ENCODE measurements at places on chromosomes 2 and 18.

DNA sequence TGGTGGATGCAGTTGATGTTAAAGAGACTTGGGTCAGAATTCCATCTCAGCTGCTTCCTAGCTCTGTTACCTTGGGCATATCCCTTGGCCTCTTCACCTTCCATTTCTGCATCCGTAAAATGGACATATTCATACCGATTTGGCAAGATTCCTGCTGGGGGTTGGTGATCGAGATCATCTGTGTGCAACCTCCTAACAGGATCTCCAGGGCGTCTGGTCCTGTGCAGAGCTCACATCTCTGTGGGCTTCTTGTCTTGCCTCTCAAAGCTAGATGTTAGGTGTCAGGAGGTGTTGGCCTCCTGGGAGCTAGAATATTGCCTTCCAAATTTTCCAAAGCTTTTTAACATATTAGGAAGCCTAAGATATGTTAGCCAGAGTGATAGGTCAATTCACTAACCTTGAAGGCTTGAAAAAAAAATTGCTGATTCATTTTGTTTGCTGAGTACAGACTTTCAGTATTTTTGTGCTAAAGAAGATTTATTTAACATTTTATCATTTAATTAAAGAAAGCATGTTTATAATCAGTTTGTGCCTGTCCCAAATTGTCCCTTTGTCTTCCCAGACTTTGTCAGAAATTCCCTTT is 69.7 kb upstream of the ZNF516 start:
- no peak for DNase-seq

GRCh38 chr2:206481056-206481455 is 37.7 kb downstream of the ADAM23 start:
- no peak for DNase-seq

DNA sequence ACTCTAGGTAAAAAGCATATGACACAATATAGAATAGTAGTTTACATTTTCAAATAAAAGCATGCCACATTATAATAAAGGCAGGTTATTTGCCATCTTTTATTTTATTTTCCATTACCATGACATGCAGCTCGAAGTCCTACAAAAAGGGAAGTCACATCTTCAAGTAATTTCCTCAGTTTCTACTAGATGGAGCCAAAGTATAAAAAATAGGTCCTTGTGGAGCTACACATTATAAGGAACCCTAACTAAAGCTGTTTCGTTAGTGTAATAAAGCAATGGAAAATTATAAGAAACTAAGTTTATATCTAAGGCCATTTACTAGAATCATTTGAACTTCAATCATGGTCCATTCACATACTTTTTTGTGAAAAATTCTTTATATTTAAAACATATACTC is 674.5 kb downstream of the KCNJ3 start:
- DNase-seq, result no peak

GRCh38 chr2:225466891-225467604 is 67.5 kb downstream of the NYAP2 start:
- DNase-seq, result no peak

DNA sequence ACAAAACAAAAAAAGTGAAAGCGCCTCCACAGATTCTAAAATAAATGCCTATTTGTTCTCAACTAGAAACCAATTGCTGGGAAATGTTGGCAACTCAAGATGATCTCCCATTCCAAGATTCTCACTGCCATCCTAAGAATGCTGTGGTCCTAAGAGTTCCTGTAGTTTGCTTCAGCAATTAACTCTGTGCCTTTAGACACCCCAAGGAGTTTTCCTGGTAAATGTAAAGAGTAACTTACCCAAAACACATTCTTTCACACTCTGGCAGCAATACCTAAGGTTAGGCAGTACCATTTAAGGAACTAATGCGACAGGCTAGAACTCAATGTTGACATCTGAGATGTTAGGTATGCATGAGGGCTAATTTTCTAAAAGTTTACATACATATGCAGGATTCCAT is 58.8 kb upstream of the TANK start:
- DNase-seq, result no peak

- DNase-seq, result no peak
Observed at GRCh38 chr2:223101340-223102039, 49.5 kb downstream of the KCNE4 start.

DNA sequence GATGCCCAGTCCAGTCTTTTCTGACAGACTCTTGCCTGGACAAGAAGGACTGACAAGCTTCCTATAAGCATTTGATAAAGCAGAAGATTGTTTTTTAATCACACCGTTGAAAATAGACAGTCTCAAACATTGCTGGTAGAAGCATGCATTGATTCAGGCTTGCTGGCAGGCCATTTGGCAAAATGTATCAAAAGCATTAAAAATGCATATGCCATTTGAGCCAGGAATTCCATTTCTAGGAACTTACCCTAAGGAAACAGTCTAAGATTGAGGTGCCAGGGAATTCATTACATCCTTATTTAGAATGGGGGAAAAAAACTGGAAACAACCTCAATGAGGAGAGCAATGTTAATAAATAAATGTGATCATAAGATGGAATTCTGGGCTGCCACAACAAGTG is 20.7 kb downstream of the LGALSL start:
- DNase-seq, result no peak

DNA sequence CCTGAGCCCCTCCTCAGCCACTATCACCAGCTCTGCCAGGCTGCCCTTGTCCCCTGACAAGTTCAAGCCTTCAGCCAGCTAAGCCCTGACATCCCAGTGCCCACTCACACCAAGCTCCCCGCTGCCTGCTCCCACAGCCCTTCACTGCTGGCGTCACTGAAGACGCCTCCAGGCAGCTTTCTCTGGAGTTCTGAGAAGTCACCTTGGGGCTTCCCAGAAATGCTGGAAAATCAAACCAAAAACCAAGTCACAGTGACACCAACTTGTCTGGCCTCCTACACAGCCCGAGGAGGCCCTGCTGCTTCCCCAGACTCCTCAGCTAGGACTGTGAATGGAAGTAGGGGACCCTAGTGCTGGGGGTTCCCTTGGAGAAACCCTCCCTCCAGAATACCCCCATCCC is 2.2 kb upstream of the TNS1 start:
- DNase-seq, result no peak

DNA sequence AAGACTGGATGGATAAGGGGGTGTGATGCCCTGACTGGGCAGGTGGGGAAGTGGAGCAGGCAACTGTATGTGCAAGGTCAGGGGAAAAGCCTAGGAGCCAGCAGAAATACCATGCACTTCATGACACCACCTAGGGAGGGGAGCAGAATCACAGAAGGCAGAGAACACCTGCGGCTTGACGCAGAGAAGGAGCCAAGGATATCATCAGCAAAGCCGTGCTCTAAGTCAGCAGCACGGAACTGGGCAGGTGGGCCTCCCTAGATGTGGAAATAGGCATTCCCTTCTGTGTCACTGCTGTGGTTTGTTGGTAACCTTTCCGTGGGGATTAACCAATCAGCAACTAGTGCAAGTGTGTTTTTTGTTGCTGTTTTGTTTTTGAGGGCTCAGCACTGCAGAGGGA is 41.3 kb downstream of the HDLBP start:
- no peak for DNase-seq

- no peak for DNase-seq
Observed at GRCh38 chr2:59887366-59887765, 666.1 kb downstream of the BCL11A start.

GRCh38 chr2:235537186-235537585 is 43.3 kb downstream of the AGAP1 start:
- DNase-seq, result no peak

DNA sequence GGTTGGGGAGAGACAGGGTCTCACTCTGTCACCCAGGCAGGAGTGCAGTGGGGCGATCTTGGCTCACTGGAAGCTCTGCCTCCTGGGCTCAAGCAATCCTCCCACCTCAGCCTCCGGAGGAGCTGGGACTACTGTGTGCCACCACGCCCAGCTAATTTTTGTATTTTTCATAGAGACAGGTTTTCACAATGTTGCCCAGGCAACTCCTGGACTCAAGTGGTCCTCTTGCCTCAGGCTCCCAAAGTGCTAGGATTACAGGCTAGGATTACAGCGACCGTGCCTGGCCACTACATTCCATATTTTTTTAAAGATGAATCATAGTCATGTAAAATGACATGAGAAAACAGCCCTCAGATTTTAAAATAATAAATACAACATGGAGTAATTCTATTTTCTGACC is 32.3 kb downstream of the CWC22 start:
- DNase-seq, result no peak

DNA sequence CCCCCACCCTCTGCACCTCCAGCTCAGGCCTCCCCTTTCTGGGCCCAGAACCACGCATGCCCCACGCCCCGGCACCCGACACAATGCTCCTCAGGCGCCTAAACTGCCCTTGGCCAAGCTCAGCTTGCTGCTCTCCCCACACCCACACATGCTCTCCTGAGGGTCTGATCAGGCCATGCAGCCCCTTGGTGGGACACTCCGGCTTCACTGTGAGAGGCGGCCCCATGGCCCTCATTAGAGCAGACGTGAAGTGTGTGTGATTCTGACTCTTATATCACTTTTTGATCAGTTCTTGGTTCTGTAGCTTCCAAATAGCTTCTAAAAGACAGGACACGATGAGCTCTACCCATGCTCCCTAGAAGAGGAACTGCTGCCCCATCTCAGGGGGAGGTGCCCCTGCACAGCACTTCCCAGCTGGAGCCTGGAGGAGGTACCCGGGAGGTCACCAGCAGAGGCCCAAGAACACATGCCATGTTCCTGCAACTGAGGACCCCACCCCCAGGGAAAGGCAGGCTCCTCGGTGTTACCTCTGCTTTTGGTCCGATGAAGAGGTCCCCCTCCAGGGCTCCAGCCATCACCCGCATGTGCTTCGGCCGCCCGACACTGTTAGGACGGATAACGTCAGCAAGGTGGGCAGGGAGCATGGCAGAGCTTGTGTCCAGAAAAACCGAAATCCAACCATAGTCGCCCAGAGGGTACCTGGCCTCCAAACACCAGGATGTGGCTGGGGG is 3.6 kb downstream of the ACTR1B start:
- no peak for DNase-seq

- no peak for DNase-seq
Observed at GRCh38 chr2:217709478-217710210, 293.2 kb downstream of the TNS1 start.

DNA sequence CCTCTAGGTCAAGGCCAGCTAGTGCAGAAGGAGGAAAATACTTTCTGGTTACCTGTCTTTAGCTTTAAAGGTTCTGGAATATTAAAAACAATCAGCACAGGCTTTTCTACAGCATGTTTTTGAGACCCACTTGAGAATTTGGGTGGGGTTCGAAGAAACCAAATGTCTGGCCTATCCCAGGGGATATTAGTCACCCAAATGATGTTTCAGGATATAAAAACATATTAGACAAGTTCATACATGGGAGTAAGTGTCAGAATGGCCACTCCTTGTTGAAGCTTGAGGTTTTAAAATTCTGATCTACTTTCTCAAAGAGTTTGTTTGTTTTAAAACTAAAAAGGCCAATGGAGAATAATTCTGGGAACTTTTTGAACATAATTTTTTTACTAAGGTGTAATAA is 158.6 kb upstream of the DLX2 start:
- no peak for DNase-seq

DNA sequence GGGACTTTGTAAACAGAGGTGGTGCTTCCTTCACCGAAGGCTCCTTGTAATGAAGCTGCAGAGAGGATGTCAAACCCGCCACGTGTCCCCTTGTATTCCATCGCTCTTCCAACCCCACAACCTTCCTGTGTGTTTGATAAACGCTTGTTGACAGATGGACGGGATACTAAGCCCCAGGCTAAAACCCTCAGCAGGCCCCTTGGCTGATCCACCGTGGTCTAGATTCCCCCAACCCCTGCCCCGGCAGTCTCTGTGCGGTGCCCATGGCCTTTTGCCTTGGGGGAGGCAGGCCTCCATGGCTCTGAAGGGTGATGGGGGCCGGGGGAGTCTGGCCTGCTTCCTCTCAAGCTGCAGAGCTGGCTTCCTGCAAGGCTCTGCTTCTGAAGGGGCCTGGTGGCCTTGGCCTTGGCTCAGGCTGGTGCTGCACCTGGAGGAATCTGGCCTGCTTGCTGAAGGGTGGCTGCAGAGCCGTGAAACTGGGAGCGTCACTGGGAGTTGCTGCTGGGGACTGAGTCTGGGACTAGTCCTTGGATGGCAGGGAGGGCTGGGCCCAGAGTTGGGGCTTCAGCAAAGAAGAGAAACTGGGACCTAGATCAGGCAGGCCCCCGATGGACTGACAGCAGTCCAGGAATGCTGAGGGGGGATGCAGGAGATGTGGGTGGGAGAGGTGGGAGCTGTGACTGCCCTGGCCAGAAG is 9.6 kb upstream of the NTSR2 start:
- DNase-seq, result no peak

GRCh38 chr2:78397198-78397597 is 628.3 kb upstream of the REG3G start:
- DNase-seq, result no peak

- DNase-seq, result no peak
Observed at GRCh38 chr2:146189541-146189940, 1655.3 kb upstream of the ACVR2A start.

DNA sequence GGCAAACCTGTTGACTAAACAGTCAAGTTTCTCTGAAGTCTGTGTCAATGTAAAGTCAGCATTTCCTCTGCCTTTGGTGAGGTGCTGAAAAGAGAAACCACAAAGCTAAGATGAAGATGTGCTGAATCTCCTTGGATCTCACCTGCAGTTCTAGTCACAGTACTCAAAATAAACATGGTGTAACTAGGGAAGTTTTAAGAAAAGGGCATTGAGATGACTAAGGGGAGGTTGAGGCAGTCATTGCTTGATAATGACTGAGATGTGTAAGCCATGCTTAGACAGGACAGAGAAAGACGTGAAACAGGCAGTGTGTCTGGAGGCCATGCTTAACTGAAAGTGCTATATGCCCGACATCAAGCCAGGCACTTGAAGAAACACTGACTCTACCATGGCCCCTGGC is 1010.0 kb upstream of the CELF4 start:
- DNase-seq, result no peak

DNA sequence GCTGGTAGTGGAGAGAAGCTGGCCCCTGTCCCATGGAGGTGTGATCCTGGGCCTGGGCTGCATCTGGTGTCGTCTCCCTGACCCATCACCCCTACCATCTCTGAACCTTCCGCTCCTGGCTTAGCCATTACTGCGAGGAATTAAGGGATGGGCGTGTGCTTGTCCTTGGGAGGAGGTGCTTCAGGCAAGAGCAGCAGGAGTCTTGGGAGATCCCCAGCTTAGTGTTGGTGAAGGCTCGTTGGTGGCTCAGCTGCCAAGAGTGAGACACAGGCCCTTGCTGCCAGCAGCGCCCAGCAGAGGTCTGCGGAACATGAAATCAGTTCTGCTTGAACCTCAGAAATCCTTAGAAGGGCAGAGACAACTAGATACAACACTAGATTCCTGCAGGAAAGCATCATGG is 59.9 kb upstream of the TGFA start:
- DNase-seq, result no peak

All from activated T-helper 1 cell treated with Interleukin-2 at 50 U/mL for 16 hours (primary cell).